IPS DF 6.9 (cell line): ENCODE measurements at places on chromosomes 16 and 17.

DNA sequence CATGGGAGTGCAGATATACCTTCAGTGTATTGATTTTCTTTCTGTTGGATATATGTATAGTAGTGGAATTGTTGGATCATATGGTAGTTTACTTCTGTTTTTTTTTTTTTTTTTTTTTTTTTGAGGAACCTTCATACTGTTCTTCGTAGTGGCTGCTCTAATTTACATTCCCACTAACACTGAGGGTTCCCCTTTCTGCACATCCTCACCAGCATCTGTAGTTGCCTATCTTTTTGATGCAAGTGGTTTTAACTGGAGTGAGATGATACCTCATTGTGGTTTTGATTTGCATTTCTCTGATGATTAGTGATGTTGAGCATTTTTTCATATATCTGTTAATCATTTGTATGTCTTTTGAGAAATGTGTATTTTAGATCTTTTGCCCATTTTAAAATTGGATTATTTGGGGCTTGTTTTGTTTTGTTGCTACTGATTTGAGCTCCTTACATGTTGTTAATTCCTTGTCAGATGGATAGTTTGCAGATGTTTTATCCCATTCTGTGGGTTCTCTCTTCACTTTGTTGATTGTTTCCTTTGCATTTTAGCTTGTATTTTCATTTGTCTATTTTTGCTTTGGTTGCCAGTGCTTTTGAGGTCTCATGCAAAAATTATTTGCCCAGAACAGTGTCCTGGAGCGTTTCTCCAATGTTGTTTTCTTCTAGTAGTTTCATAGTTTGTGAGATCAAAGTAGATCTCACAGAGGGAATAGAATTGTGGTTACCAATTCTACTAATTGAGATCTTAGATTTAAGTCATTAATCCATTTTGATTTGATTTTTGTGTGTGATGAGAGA, 25.0 kb upstream of the BCAS3 start:
- no peaks in the 10 kb centered on the region for H3K4me1 ChIP-seq
- no peaks in the 10 kb centered on the region for H3K27me3 ChIP-seq
- H3K36me3 ChIP-seq, result no peaks in the 10 kb centered on the region; the same call in 1 of the 2 replicates
- H3K4me3 ChIP-seq, result no peak overlapping the region
- H3K27ac ChIP-seq, result no peak overlapping the region

- no peaks in the 10 kb centered on the region for H3K36me3 ChIP-seq
- no peak overlapping the region for H3K27ac ChIP-seq
- no peaks in the 10 kb centered on the region for H3K4me1 ChIP-seq
- no peak for DNase-seq
These were observed 45.8 kb upstream of the ATF7IP2 start for GRCh38 chr16:10339777-10340732.

DNA sequence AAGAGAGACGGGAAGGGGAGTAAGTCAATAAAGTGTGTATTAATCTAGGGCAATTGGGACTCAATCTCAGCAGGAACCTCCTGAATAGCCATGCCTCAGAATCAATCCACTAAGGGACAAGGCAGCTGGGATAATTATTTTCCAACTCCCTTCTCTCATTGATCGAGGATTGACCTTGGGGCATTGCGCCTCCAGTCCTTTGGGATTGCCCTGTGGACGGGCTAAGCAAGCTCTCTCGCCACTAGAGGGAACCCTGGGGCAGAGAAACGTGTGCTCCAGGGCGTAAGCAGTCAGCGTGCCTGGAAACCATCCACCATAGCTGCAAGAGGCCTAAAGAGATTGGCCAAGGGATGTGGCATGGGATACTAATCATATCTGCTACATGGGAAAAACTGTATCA, 53.9 kb upstream of the ERCC4 start:
- no peaks in the 10 kb centered on the region for H3K4me1 ChIP-seq
- H3K4me3 ChIP-seq, result no peak overlapping the region
- no peaks in the 10 kb centered on the region for H3K36me3 ChIP-seq
- H3K27me3 ChIP-seq, result no peaks in the 10 kb centered on the region
- peak; percentile 55 for DNase-seq

- peaks cover 3% of the 10 kb centered on the region; the same call in 1 of the 2 replicates for H3K36me3 ChIP-seq
- no peak for DNase-seq
- H3K4me3 ChIP-seq, result no peak overlapping the region
- no peaks in the 10 kb centered on the region for H3K27me3 ChIP-seq
- H3K27ac ChIP-seq, result no peak overlapping the region
- H3K4me1 ChIP-seq, result no peaks in the 10 kb centered on the region
These were observed 5.1 kb downstream of the COPS3 start for GRCh38 chr17:17275971-17276370.

DNA sequence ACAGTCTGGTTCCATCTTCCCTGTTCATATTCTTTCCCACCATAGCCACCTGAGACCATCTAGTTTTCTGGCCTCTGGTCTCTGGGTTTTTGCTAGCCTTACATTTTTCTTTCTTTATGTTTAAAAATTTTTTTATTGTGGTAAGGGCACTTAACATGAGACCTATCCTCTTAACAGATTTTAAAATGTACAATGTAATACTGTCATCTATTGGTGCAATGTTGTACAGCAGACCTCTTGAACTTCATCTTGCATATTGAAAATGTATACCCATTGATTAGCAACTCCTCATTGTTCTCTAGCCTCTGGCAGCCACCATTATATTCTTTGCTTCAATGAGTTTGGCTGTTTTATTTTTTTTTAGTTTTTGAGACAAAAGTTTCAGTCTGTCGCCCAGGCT, 39.2 kb downstream of the ITGAM start:
- H3K27ac ChIP-seq, result no peak overlapping the region
- no peaks in the 10 kb centered on the region for H3K36me3 ChIP-seq
- H3K4me1 ChIP-seq, result no peaks in the 10 kb centered on the region
- no peak for DNase-seq
- H3K27me3 ChIP-seq, result no peaks in the 10 kb centered on the region

DNA sequence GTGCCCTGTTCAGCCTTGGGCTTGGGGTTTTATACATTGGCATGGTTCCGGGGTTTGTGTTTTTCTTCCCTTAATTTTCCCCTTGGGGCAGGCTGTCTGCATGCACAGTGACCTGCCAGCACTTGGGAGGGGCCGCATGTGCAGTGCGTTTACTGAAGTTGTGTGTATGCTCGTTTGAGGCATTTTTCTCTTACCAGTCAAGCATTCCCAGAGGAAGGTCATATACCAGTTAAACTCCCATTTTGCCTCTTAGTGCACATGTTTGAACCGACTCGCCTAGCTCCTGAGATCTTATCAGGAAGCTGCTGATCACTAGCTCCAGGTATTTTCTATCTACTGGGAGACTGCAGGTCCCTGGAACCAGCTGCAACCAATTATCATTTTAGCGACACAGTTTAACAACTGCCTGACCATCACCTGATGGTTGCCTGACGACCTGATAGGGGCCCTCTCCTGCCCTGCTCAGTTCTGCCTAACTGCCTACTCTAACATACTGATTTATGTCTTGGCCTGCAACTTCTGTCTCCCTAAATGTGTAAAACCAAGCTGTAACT, 51.4 kb downstream of the MFSD11 start:
- no peak overlapping the region for H3K4me3 ChIP-seq
- no peaks in the 10 kb centered on the region for H3K36me3 ChIP-seq
- no peak for DNase-seq
- H3K27ac ChIP-seq, result no peak overlapping the region
- no peaks in the 10 kb centered on the region for H3K4me1 ChIP-seq
- H3K27me3 ChIP-seq, result no peaks in the 10 kb centered on the region

GRCh38 chr16:24022797-24023196, 187.0 kb downstream of the PRKCB start:
- no peak overlapping the region for H3K4me3 ChIP-seq
- H3K4me1 ChIP-seq, result no peaks in the 10 kb centered on the region
- no peaks in the 10 kb centered on the region for H3K36me3 ChIP-seq
- no peak overlapping the region for H3K27ac ChIP-seq
- H3K27me3 ChIP-seq, result no peaks in the 10 kb centered on the region

GRCh38 chr16:86364653-86365380, 145.5 kb upstream of the FOXF1 start:
- DNase-seq, result no peak
- no peak overlapping the region for H3K27ac ChIP-seq
- peaks cover 3% of the 10 kb centered on the region for H3K4me1 ChIP-seq
- H3K27me3 ChIP-seq, result no peaks in the 10 kb centered on the region

DNA sequence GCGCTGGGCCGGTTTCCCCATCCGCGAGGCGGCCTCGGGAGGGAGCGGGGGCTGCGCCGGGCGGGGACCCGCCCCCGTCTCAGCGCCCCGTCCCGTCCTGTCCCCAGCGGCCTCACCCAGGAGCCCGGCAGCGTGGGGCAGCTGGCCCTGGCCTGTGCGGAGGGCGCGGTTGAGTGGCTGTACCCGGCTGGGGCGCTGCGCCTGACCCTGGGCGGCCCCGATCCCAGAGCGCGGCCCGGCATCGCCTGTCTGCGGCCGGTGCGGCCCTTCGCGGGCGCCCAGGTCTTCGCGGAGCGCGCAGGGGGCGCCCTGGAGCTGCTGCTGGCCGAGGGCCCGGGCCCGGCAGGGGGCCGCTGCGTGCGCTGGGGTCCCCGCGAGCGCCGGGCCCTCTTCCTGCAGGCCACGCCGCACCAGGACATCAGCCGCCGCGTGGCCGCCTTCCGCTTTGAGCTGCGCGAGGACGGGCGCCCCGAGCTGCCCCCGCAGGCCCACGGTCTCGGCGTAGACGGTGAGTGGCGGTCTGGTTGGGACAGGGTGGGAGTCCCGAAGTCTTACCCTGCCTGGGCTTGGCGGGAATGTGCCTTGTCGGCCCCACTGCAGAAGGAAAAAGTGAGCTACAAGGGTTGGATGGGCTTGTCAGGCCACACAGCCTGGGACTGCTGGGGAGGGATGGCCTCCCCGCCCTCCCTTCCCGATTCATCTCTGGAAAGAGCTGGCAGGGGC, 720 bp downstream of the METRN start:
- peak overlapping the region; percentile 46 for H3K4me3 ChIP-seq
- H3K27me3 ChIP-seq, result peaks cover 2% of the 10 kb centered on the region; the same call in 1 of the 2 replicates
- no peak overlapping the region for H3K27ac ChIP-seq
- H3K4me1 ChIP-seq, result peaks cover 11% of the 10 kb centered on the region

- H3K36me3 ChIP-seq, result no peaks in the 10 kb centered on the region
- H3K4me3 ChIP-seq, result no peak overlapping the region
- H3K27ac ChIP-seq, result no peak overlapping the region
- H3K4me1 ChIP-seq, result no peaks in the 10 kb centered on the region
- no peaks in the 10 kb centered on the region for H3K27me3 ChIP-seq
These were observed 2.5 kb upstream of the MYH4 start for GRCh38 chr17:10471858-10472257.
